ENCODE measurements at places on chromosomes 16 and 17.

- no peak for DNase-seq
These were observed 28.7 kb downstream of the CACNA1G start for GRCh38 chr17:50589095-50589705.

- no peak for DNase-seq
These were observed 1.3 kb downstream of the SNN start for GRCh38 chr16:11669380-11670146.

DNA sequence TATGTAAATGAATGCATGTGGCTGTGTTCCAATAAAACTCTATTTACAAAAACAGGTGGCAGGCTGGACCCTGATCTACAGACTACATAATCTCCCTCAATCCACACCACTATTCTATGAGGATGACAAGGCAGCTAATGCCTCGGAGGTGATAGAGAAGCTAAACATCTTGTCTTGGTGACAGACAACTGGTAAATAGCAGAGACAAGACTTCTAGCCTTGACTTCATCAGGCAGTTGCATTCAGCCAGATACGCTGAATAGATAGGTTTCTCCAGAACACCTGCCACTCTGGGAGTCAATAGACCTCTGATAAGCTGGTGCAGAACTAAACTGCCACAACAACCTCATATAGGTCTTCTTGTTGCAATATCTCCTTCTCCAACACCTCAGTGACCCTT is 3.3 kb downstream of the ATPAF2 start:
- DNase-seq = no peak

- no peak for DNase-seq
These were observed 164.9 kb downstream of the CCDC182 start for GRCh38 chr17:57580055-57580739.

DNA sequence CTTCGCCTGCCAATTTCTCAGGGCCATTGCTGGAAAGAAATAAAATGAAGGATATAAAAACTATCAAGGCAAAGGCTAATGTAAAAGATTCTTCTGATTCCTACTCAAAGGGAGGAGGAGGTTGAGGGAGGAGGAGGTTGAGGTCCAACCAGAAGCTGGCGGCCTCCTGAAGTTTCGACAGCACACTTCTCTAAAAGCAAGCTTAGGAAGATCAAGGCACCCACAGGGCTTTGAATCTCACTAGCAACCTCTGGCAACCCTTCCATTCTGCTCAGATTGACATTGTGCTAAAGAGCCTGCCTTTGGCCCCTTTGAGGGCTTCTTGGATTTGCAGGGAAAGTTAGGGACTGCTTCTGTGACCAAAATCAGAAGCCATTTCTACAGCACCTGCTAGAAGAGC is 81.5 kb upstream of the TNRC6C start:
- no peak for DNase-seq

- no peak for DNase-seq
These were observed 412 bp upstream of the ADGRG3 start for GRCh38 chr16:57667526-57668262.

DNA sequence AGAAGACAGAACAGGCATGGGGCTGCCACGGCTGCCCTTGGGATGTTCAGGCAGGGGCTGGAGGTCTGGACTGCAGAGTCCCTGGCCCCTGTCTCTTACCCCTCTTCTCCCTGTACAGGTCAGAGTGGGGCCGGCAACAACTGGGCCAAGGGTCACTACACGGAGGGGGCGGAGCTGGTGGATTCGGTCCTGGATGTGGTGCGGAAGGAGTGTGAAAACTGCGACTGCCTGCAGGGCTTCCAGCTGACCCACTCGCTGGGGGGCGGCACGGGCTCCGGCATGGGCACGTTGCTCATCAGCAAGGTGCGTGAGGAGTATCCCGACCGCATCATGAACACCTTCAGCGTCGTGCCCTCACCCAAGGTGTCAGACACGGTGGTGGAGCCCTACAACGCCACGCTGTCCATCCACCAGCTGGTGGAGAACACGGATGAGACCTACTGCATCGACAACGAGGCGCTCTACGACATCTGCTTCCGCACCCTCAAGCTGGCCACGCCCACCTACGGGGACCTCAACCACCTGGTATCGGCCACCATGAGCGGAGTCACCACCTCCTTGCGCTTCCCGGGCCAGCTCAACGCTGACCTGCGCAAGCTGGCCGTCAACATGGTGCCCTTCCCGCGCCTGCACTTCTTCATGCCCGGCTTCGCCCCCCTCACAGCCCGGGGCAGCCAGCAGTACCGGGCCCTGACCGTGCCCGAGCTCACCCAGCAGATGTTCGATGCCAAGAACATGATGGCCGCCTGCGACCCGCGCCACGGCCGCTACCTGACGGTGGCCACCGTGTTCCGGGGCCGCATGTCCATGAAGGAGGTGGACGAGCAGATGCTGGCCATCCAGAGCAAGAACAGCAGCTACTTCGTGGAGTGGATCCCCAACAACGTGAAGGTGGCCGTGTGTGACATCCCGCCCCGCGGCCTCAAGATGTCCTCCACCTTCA is 11.7 kb downstream of the TUBB3 start:
- no peak for DNase-seq

DNA sequence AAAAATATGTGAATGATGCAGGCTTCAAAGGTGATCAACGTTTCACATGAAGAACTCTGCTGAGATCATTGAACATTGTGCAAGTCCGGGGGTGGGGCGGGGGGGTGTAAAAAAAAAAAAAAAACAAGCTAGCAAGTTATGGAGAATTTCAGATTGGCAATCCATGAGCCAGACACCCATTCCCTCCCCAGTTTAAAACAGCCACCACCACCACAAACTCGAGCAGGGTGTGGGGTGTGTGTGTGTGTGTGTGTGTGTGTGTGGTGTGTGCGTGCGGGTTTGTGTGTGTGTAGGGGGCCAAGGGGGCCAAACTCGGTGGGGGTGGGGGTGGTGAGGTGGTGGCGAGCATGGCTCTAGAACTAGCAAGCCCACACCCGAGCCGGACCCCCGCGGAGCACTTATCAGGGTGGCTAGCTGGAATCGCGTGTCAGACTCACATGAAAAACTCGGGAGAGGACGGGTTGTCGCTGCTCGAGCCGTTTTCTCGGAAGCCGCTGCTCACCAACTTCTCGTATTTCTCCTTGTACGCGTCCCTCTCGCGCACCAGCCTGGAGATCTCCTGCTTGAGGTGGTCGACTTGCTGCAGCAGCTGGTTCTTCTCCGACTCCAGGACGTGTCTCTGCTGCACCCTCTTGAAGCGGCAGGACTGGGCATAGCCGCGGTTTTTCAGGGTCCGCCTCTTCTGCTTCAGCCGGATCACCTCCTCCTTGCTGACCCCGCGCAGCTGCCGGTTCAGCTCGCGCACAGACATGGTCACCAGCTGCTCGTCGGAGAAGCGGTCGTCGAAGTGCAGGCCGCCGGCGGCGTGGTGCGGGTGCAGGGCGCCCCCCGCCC is 2.0 kb downstream of the MAF start:
- DNase-seq = peak; percentile 62

GRCh38 chr16:75793641-75794040 is 67.4 kb upstream of the CPHXL start:
- no peak for DNase-seq

- DNase-seq = no peak
These were observed 8.8 kb downstream of the CLCN7 start for GRCh38 chr16:1466054-1466453.

All from NCI-H1436 (cell line).